Activated CD8-positive, alpha-beta memory T cell treated with anti-CD3 and anti-CD28 coated beads for 4 hours (primary cell): ENCODE measurements at places on chromosomes 16 and 17.

GRCh38 chr17:29617125-29617480 lies 5.6 kb downstream of the CORO6 start:
- DNase-seq, result peak; percentile 72

- DNase-seq, result no peak
Measured at GRCh38 chr17:7262935-7263800, 890 bp upstream of the CLDN7 start.

DNA sequence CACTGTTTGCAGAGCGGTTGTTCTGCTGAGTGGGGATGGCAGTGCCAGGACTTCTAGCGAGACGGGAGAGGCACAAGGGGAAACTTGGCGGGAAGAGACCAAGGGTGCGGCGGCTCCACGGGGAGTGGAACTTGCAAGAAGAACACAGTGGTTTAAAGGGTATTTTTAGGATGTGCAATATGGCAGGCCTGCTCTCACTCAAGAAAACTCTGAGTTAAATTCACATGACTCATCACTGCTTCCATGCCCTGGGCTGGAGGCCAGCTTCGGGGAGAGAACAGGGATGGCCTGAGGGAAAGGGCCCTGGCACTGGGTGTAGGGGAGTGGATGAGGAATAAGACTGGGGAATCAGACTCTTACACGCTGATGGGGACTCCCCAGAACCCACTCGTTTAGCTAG lies 13.3 kb upstream of the CD300LD start:
- no peak for DNase-seq

- DNase-seq, result no peak
Measured at GRCh38 chr16:56894331-56894917, 29.4 kb downstream of the SLC12A3 start.

GRCh38 chr17:13587487-13588338 lies 14.0 kb downstream of the HS3ST3A1 start:
- no peak for DNase-seq

- DNase-seq, result no peak
Measured at GRCh38 chr17:47857551-47858455, 6.8 kb upstream of the SP6 start.

DNA sequence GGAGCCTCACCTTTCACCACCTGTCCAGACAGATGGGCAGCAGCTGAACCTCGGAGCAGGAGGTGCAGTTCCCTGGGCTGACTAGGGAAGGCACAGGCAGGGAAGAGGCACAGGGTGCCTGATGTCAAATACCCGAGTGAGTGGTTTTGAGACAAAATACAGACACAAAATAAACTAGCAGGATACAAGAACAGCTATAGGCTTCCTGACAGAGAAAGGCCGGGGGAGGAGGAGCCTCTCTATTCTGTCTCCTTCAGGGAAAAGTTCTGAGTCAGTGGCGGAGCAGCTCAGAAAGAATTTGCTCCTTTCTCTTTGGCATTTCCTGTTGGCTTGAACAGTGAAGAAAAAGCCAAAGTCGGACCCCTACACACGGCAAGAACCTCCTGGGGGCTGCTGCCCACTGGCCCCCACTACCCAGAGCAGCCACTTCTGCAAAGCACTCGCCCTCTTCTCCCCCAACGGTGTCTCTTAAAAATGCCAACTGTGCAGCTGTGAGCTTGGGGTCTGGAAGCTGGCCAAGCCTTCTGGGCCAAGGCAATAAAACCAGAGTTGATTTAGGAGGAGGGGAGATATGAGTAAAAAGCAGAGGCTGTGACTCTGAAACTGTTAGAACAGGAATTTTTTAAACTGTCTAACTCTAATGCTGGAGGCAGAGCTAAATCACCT lies 14.4 kb upstream of the FAAP100 start:
- DNase-seq, result no peak

DNA sequence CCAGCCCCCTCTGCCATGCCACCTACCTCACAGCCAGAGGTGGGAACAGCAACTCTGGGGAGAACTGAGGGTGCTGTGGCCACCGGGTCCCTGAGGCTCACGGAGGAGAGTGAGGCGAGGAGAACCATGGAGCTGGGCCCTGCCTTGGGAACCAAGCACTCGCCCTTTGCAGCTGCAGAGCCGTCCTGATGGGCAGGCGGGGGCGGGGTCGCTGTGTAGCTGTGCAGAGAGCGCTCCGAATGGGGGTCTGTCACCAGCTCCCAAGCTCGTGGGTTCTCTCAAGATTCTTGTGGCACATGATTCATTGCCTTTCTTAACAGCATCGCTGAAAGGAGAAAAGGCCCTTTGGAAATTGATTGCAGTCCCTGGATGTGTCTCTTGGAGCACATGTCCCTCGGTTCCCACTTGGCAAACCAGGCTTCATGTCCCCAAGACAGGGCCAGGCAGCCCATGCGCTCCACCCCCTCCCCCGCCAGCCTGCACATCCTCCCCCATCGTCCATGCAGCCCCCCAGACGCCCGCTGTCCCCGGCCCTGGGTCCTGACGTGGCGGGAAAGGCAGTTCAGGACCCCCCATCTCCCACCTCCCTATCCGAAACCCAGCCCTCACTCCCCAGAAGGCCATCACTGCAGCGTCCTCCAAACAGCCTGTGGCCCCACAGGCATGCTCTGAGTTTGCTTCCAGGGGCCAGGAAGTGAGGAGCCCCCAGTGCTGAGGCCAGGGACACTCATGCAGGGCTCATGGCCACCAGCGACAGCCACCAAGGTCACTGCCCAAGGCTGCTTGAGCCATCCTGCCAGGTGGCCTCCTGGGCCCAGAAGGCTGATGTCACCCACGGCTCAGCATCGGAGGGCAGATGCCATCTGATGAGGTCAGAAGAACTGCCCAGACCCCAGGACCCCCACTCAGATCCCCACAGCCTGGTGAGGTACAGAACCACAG lies 20.6 kb upstream of the CHMP6 start:
- no peak for DNase-seq

DNA sequence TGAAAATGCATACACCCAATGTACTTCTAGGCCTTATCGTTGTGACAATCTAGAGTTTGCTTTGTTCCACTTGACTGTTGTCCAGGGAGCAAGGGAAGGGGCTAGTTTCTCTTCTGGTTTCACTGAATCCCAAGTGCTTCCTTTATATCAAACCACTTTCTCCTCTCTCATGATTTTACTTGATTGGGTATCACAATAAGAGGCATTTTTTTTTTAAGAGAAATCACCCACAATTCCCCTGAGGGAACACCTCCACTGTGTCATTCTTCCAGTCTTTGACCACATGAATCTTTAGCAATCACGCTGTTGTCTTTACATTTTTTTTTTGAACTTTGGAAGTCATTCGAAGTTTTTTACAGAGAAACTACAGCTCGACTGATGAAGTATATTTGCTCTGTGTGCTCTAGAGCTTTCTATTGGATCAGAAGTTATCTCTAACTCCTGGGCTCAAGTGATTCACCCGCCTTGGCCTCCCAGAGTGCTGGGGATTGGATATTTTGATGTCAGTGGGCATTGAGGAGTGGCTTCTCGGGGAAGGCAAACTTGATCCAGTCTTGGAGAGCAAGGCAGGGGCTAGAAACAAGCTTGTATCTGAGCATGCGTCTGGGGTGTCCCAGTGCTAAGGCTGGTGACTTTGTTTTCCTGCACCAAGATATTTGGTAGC lies 3.0 kb downstream of the CDH1 start:
- no peak for DNase-seq

DNA sequence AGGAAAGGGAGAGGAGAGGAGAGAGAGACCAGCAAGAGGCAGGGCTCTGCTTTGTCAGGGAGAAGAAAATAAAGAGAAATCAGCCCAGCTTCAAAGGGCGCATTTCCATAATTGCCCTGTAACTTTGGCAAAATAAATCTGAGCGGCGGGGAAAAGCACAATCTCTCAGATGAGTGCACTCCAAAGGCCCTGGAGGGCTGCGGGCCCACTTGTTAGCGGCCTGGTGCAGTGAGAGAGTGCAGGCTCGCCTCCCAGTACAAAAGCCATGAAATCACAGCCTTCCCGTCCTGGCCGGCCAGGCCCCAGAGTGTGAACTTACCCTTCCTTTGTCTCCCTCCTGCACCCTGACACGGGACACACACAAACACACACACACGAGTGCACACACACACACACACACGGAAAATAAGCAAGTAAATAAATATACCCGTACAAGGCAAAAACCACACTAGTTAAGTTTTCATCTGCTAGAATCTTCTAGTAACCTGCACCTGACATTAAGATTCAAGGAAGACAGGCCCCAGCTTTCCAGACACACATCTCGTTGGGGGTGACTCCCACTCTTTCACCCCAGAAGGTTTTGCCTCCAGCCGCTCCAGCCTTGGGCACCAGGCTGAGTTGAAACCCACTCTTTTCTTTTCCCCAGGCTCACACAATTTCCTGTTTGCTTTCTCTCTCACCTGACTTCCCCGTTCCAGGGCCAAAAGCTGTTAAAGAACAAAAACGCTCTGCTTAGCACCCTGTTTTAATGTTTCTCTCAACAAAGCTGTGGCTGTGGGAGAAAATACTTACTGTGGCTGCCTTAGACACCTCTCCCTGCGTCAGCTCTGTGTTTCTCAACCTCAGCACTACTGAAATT lies 8.5 kb downstream of the IRX3 start:
- DNase-seq, result no peak

DNA sequence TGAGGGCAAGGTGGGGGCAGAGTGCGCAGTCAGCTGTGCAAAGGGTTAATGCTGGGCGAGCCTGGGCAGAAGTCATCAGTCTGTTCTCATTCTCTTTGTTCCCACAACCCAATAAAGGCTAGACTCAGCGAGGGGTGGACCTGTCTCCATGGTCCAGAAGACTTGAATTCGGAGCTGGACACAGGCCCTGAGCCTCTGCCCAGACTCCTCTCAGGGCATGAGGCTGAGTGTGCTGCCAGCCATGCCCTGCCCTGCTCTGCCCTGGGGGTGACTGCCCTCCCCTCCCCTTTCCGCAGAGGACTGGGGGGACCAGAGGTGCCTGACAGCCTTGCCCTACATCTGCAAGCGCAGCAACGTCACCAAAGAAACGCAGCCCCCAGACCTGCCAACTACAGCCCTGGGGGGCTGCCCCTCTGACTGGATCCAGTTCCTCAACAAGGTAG lies 54.5 kb downstream of the MRC2 start:
- DNase-seq, result no peak

- no peak for DNase-seq
Measured at GRCh38 chr16:75193730-75194444, 13.1 kb downstream of the CTRB2 start.

DNA sequence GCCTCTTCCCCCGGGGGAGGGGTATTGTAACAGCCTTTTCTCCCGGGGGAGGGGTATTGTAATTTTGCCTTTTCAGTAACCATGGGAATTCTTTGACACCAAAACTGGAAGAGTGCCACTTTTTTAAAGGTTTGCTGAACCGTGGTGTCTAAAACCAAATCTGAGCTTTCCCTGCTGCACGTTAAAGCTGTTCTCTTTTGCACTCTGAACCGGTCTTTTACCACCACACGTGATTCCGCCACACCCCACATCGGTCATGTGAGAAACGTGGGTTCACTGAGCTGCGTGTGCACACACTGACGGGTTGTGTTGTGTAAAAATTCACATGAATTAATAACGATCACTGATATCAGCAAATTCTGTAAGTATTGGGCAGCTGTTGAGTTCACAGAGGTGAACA lies 9.2 kb upstream of the ACSF3 start:
- no peak for DNase-seq

- no peak for DNase-seq
Measured at GRCh38 chr16:86510465-86511261, at the start of gene FOXF1. Gene FOXF1, plus strand, starts transcription at chr16:86510527. Its CDS starts 43 bp downstream, at chr16:86510570.

- no peak for DNase-seq
Measured at GRCh38 chr17:16928406-16929034, 43.4 kb downstream of the TNFRSF13B start.

DNA sequence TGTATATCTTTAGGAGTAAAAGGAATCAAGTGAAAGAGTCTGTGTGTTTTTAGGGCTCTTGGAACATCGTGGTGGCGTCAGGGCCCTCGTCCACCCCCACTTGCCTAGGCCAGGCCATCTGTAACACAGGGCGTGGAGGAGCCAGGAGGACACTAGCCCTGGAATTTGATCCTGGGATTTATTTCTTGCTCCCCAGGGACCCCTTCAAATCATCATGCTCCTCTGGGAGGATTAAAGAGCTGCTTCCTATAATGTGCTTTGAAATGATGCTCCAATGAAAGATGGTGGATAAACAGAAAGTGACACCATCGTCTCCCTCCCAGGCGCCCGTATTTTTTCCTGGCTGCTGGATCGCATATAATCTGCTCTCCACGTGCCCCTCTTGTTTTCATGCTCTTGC lies 113.3 kb downstream of the AATF start:
- DNase-seq, result no peak

GRCh38 chr16:15993541-15993940 lies 44.1 kb downstream of the ABCC1 start:
- DNase-seq, result no peak

DNA sequence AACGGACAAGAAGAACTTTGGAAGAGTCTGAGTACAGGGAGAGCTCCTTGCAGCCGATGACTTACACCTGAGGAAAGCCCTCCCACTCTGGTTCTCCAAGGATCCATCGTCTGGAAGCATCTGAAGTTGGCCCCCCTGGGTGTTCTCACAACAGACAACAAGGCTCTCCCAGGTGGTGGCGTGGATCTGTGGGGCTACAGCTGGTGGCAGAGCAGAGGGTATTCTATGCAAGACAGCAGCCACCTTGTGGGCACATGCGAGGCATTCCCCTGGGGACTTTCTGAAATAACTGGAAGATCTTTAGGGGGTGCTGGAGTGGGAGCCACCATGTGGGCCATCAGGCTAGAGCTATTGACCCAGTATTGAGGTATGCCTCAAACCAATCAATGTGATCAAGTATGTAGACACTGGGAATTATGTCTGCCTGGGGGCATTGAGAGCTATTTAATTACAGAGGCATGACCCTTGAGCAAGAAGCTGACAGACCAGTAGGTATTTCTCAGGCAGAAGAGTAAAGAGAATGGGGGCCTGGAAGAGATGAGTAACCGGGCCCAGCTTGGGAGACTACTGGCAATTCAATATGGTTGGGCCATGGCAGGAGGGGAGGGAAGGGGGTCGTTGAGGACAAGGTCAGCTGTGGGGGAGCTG lies 6.9 kb upstream of the KRT19 start:
- no peak for DNase-seq

GRCh38 chr17:82272495-82273326 lies 789 bp downstream of the CSNK1D start:
- no peak for DNase-seq

GRCh38 chr17:40888196-40888720 lies 3.2 kb upstream of the KRT20 start:
- DNase-seq, result no peak

DNA sequence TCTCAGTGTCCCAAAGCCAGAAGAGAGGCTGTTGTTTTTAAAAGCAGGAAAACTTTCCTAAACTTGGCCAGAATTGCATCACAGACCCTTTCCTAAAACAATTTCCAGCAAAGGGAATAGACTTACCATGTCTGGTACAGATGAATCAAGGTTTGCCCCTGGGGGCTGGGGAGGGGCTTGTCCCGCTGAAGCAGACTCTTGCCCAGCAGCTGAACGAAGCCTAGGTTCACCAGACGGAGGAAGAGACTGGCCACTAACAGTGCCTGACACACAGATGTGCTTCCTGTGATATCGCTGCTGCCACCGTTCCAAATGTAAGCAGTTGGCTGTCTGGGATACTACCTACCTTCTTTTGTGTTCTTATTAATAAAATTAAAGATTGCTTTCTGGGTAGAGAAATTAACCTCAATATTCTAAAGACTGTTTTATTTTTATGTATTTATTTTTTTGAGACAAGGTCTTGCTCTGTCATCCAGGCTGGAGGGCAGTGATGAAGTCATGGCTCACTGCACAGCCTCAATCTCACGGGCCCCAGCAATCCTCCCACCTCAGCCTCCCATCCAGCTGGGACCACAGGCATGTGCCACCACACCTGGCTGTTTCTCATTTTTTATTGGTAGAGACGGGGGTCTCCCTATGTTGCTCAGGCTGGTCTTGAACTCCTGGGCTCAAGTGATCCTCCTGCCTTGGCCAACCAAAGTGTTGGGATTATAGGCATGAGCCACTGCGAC lies 13.5 kb downstream of the PRCD start:
- no peak for DNase-seq
